ENCODE measurements at places on chromosomes 4 and X. TPM values are rescaled to one million over a fixed set of nuclear protein-coding genes. Genes with fewer than 3 reads are reported as not detected.

- no peak for DNase-seq
Observed at GRCh38 chrX:54926978-54927377, 6.4 kb downstream of the TRO start.

DNA sequence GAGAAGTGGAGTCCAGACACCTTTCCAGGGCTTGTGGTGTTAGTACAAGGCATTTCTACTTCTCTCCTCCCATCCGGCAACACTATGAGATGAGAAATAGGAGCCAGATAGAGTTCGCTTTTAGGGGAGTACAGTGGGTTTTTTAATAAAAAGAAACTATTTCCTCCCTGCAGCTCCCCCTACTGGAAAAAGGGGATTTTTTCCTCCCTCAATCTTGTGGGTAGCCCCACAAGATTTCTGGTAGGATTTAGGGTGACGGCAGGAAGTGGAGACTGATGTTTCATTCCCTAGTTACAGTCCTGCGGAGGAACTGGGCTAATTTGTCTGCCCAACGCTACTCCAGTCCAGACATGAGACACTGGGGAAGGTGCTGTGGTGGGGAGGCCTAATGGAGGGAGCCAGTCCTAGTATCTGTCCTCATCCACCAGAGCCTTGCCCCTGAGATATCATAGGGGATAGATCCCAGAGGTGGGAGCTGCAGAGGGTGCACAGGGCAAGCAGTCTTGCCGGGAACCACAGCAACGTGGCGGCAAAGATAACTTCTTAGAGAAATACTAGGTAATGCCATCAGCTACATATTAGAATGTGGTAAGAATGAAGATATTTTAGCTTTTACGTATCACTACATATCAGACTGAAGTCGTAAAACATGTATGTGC, 45.5 kb upstream of the PRKG2 start:
- no peak for DNase-seq

CDKL2 gene
- total RNA-seq: 0.14 TPM

DNA sequence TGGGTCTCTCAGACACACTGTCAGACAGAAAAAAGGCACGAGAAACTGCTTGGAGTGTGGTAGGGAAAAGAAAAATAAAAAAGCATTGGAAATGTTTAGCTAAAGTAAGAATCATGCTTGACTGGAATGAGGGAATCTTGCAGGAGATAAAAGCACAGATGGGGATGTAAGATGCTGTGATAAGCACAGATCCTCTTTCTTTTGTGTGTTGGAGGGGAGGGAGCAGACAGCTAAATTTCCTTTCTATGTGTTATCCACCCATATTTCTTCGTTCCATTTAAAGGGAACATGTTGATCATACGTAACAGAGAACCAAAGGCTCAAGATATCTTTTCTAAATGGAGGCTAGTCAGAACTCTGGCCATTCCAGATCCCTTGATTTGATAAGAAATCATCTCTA, 614.0 kb upstream of the LCORL start:
- DNase-seq: no peak

DNA sequence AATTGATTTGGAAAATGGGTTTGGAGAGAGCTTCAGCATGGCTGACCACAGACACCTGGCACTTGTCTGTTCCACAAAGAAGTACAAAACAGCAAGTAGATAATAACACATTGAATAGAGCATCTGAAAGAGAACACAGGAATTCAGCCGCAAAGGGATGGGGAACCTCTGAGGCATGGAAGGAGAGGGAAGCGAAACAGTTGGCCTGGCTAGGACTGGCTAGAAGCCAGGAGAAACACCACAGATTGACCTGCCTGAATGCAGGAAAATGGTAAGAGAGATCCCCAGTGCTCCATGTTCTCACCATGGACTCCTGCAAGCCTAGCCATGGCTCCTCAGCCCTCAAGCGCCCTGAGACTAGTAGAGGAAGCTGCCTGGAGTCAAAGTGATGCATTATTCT, 169.7 kb upstream of the SH3RF1 start:
- no peak for DNase-seq

- no peak for DNase-seq
Observed at GRCh38 chr4:19158107-19158809, 1093.4 kb upstream of the SLIT2 start.

- no peak for DNase-seq
Observed at GRCh38 chr4:86965019-86965976, 30.5 kb downstream of the AFF1 start.

GRCh38 chrX:77962068-77962902, 7.2 kb downstream of the PGAM4 start:
- DNase-seq: peak; percentile 27

GRCh38 chrX:2691543-2692220, 587 bp downstream of the CD99 start:
- peak; percentile 44 for DNase-seq
